NT2/D1 (cell line): ENCODE measurements at places on chromosomes 5 and 9.

DNA sequence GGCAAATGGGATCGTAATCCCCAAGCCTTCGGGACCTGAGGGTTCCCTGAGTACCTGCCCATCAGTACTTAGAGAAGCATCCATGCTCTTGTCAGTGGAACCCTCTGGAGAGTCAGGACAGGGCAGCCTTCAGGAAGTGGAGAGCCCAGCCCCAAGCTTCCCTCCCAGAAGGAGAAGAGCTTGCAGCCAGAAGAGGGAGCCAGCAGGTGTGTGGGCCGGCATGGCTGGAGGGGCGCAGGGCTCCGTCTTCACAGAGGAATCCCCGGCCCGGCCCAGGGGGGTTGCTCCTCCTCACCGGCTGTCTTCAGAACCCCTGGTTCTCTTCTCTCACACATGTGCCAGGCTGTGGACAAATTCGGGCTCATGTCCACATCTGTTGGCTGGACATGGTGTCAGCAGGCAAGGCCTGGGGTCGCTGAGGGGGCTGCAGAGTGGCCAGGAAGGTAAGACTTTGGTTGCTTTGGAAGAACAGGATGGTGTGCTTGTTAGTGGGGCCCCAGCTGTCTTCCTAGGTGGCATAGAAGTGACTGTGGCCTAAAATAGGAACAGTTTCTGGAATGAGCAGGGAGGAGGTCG lies 58.9 kb upstream of the RXRA start:
- DNase-seq = no peak

- no peak for DNase-seq
Measured at GRCh38 chr5:150674341-150674821, 13.3 kb downstream of the MYOZ3 start.

GRCh38 chr5:169036079-169036805 lies 264.7 kb downstream of the SLIT3 start:
- DNase-seq = no peak

GRCh38 chr9:15246708-15247107 lies 60.3 kb downstream of the TTC39B start:
- no peak for DNase-seq

- no peak for DNase-seq
Measured at GRCh38 chr9:106983346-106983745, 120.4 kb downstream of the ZNF462 start.
